ENCODE measurements at places on chromosomes 4 and X.

- no peak for DNase-seq
These were observed 7.9 kb upstream of the CFP start for GRCh38 chrX:47637546-47638195.

DNA sequence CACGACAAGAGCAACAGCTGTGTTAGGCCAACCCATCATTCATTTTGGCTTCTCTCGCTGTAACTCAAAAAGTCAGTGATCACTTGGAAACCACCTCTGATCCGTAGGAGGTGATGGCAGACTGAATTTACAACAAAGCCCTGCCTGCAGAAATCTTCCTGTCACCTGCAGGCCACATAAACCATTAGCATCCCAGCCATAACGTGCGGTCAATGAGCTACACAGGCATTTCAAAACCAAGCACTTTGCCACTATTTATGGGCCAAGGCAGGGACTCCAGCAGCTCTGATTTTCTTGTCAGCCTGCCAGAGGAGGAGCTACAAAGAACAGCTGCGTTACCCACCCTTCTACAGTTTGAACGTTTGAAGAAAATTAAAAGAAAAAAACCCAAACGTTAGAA lies 228.1 kb upstream of the PPARGC1A start:
- no peak for DNase-seq

DNA sequence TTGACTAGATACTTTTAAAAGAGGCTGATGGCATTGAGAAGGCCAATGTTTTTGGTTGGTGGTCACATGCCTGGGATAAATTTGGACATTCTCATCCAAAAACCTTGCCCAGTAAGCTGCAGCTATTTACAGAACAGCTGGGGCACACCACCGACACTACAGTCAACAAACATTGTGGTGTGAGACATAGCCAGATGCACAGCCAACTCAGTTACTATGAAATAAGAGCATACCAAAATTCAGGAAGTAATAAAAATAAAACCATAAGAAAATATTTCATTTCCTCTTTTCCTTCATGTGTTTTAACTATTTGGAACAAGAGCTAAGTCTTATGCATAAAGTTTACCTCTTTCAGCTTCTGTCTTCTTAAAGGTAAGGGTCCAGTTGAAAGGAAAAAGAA lies 8.8 kb downstream of the PPM1K start:
- DNase-seq = no peak

- peak; percentile 53 for DNase-seq
These were observed 405 bp downstream of the CENPE start for GRCh38 chr4:103197765-103198110.

- peak; percentile 63 for DNase-seq
These were observed 5.3 kb upstream of the OTC start for GRCh38 chrX:38347136-38347535.

- DNase-seq = peak; percentile 52
These were observed 340.8 kb downstream of the PAPSS1 start for GRCh38 chr4:107379054-107379869.

GRCh38 chrX:11341274-11342201 lies 48.3 kb downstream of the AMELX start:
- peak; percentile 80 for DNase-seq

GRCh38 chrX:15989716-15990115 lies 133.6 kb upstream of the GRPR start:
- DNase-seq = no peak

GRCh38 chrX:53281321-53281822 lies at the start of gene IQSEC2:
IQSEC2 (minus strand) TSS chrX:53281584.
- DNase-seq = peak; percentile 77

GRCh38 chr4:8320386-8320750 lies 50.8 kb downstream of the HTRA3 start:
- no peak for DNase-seq

- peak; percentile 49 for DNase-seq
These were observed 205.5 kb downstream of the MID1 start for GRCh38 chrX:10414862-10415261.

- peak; percentile 23 for DNase-seq
These were observed 55.8 kb upstream of the POU4F2 start for GRCh38 chr4:146582864-146583263.

DNA sequence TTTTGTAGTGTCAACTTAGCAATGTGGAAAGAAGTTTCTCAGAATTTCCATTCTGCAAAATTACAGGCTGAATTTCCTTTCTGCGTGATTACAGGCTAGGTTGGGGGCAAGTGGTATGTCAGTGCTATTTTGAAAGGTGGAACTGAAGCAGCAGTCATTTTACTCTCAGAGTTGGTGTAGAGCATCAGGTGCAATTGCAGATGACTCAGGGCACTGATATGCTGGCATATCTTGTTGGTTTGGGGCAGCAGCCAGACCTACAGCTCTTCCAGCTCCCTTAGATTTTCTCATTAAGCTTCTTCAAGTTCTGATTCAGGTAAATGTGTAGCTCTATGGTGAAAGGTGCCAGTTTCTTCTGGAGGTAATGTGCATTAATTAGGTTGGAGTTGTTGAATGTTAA lies 930.7 kb upstream of the PCDH10 start:
- DNase-seq = peak; percentile 25

DNA sequence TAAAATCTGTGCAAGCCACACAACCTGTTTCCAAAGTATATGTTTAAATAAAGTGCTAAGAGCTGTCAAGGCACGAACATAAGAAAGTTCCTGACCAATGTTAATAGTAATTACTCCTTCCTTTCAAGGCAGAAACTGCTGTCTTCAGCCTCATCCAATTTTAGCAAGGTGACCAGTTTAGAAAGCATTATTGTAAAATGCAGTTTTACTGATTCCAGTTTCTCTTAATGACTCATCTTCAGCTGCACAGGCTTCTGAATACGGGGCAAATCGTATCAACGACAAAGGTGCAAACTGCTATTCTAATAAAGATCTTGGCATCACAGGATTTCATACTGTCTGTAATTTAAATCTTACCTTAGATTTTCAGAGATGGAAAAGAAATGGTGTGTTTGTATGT lies 87.5 kb downstream of the PPP3CA start:
- peak; percentile 17 for DNase-seq

GRCh38 chrX:12278151-12278550 lies 139.9 kb downstream of the FRMPD4 start:
- no peak for DNase-seq

DNA sequence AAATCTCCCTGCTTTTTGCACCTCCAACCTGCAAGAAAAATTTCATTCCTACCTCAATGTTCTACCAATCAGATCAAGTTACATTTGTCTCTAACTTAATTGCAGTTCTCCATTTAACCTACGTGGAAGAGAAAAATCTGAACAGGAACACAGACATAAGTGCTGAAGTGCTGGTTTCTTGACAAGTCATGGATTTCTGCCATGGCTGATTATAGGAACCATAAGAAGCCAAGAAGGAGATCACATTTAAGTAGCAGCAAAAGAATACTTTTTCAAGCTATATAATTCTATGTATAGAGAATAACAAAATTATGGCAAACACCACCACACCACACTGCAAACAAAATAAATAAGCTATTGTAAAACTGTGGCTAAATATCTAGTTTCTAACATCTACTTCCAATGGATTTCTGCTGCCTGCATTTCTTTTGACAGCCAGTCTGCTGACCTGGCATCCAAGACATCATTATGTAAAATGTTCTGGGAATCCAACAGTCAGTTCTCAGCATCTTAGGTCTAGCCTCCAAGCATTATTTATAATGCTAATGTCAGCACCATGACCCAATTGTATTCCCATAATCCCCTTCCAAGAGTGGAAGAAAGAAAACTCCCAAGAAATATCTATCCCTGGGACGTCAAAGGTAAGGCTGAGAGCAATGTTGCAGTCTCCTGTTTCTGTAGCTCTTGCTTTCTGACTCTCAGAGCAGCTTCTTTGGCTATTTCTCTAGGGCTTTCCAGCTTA lies 50.8 kb upstream of the GAB1 start:
- DNase-seq = no peak

DNA sequence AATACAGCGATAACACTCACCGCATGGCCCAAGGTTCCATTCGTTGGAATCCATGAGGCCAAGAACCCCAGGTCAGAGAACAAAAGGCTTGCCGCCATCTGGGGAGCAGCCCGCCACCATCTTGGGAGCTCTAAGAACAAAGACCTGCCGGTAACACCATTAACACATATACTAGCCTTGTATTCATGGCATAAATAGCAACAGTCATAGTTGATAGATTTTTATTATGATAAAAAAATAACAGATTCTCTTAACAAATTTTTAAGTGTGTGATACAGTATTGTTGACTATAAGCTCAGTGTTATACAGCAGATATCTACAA lies 309.4 kb downstream of the GLUD2 start:
- DNase-seq = no peak

DNA sequence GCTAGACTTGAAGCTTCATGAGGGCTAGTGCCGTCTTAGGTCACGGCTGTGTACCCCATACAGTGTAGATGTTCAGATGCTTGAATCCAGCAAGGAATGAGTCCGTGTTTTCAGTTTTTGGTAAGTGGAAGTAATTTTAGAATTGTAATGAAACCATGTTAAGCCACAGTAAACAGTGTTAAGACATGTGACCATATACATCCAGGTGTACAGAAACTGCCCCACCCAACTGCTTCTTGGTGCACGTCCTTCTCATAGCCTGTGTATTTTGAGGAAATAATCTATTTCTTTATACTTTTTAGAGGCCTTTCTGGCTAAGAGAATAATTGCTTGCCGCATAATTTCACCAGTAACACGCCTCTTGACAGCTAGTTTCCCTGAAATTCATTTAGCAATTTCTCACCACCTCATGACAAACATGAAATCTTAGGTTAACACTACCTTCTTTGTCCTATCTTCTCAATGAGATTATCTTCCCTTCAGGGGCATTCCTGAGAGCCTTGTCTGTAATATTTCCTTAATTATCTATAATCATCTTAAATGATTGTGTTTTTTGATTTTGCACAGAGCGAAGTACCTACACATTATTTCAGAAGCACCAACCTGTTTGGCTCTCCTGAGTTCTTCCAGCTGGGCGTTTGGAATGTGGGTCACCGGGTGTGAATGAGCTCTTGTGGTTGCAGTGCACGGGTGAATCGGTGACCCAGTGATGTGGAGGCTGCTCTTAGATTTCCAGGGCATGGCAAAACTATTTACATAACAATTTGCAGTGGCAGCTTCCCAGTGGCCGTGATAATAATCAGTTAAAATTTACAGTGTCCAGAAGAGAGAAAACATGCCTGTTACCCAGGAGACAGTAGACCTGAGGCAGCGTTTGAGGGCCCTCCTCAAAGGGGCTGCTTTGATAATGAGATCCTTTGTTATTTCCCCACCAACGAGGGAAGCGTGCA lies 50.2 kb upstream of the TADA2B start:
- peak; percentile 9 for DNase-seq

GRCh38 chr4:3781193-3781886 lies 15.2 kb downstream of the ADRA2C start:
- DNase-seq = peak; percentile 13

- DNase-seq = no peak
These were observed 293.2 kb upstream of the EMCN start for GRCh38 chr4:100811046-100811445.

GRCh38 chrX:94216738-94217137 lies 542.7 kb downstream of the FAM133A start:
- DNase-seq = no peak

All from ELR (cell line).